CD4-positive, alpha-beta T cell (primary cell): ENCODE measurements at places on chromosomes 3 and 15. TPM values are rescaled to one million over a fixed set of nuclear protein-coding genes. Genes with fewer than 3 reads are reported as not detected.

SELENOK gene
- total RNA-seq, result 159 TPM

KLHL25 gene
- total RNA-seq, result 9.0 TPM

FBXL2 gene
- not detected for total RNA-seq

GRCh38 chr3:123766193-123767008, 117.7 kb downstream of the MYLK start:
- H3K4me1 ChIP-seq, result no peaks in the 10 kb centered on the region
- no peaks in the 10 kb centered on the region for H3K36me3 ChIP-seq
- no peak for DNase-seq
- no peak overlapping the region for H3K27ac ChIP-seq

GOLGA6L9 gene
- total RNA-seq, result 2.7 TPM
